Large intestine (tissue), 12 donors: ENCODE measurements at places on chromosomes 1 and 21. TPM values are rescaled to one million over a fixed set of nuclear protein-coding genes. Genes with fewer than 3 reads are reported as not detected.

Gene IVL
- polyA plus RNA-seq = not detected

Gene IL24
- polyA plus RNA-seq = 0.48 TPM

Gene CFHR5
- not detected for polyA plus RNA-seq

Gene SH3GLB1
- 62.7 TPM for polyA plus RNA-seq

Gene TRIM45
- 9.0 TPM for polyA plus RNA-seq

Gene SPRR5
- not detected for polyA plus RNA-seq

DNA sequence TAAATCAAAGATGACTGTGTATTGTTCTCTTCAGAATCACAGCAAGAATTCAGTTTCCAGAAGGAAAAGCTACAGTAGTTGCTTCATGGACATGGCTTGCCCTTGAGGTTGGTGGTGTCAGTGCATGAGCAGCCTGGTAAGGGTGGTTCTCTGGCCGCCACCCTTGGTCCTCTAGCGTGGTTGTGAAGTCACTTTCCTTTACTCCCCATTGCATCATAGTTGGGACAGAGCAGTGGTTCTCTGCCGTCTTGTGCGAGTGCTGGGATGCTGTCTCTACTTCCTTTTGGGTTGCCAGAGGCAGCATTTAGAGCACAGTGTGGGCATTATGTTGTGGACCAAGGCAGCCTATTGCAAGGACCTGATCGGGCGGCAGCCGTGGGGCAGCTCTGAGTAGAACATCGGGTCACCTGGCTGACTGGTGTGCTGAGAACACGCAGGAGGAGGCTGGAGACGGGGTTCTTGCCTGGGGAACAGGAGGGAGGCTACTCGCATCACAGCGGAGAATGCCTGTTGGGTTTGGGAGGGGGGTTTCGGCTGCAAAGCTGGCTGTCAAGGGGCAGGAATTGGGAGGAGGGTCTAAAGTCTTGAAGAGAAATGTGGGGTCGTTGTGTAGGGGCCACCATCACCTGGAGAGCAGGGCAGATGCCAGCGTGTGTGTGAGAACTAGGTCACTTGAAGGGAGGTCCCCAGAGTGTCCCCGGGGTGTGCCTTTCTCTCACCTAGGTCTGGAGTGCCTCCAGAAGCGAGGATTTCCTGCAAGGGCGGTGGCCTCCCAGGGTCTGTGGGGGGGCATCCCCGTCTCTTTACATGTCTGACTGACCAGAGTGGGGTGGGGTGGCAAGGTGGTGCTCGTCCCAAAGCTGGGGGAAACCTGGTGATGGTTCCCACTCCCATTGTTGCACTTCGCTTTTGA is 6.3 kb downstream of the ARF1 start:
- no peak for DNase-seq

GRCh38 chr1:39799770-39800470 is 11.3 kb upstream of the BMP8B start:
- peak; percentile 67 for DNase-seq

DNA sequence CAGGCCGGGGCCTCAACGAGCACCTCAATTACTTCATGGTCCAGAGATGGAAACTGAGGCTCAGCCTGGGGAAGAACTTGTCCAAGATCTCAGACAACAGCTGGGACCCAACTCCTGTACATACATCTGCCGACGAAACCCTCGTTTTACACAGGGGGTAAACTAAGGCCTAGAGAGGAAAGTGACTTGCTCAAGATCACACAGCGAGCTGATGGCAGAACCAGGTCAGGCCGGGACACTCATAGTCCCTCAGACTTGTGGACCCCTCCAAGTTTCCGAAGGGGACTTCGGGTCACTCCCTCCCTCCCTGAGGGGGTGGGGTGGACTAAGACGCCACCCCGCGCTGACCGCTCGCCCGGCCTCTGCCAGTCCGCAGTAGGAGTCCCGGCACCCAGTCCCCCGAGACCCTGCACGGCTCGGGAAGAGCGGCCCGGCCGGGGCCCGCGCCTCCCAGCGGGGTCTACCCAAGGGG is 430 bp downstream of the WASF2 start:
- DNase-seq = peak; percentile 77

DNA sequence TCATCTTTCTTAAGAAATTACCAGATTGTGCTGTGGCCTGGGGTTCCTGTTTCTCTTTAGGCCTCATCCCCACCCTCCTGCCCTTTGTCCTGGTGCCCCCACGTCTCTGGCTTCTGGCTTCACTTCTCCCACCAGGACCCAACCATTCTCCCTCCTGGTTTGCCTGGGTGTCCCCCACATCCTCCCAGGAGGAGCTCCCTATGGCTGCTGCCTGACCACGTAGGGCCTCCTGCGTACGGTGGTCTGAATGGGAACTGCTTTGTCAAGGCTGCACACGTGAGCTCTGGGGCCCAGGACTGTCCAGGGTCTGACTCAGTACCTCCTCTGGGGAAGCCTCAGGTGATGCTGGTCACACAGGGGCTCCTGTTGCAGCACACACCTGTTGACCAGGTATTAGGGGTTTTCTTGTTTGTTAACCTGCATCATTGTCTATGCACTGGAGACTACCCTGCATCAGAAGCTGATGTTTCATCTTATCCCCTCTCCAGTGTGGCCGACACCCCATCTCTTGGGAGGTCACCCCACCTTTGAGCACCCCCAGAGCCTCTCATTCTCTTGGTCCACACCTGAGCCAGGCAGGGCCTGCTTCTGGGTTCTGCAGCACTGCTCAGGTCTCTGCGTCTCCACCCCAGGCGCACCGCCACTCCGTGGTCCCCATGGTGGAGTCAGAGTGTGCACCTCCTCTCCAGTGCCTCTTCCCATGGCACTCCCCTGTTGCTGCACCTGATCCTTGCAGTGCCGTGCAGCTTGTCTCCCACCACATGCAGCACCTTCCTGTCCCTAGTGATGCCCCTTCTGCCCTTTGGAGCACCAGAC is 65.8 kb downstream of the S100B start:
- DNase-seq = no peak

GRCh38 chr1:27522432-27523336 is 32.7 kb upstream of the WASF2 start:
- DNase-seq = peak; percentile 73

GRCh38 chr1:28185071-28185470 is 8.6 kb upstream of the PTAFR start:
- no peak for DNase-seq

- peak; percentile 16 for DNase-seq
Measured at GRCh38 chr1:147717051-147717705, 43.2 kb downstream of the GJA5 start.

DNA sequence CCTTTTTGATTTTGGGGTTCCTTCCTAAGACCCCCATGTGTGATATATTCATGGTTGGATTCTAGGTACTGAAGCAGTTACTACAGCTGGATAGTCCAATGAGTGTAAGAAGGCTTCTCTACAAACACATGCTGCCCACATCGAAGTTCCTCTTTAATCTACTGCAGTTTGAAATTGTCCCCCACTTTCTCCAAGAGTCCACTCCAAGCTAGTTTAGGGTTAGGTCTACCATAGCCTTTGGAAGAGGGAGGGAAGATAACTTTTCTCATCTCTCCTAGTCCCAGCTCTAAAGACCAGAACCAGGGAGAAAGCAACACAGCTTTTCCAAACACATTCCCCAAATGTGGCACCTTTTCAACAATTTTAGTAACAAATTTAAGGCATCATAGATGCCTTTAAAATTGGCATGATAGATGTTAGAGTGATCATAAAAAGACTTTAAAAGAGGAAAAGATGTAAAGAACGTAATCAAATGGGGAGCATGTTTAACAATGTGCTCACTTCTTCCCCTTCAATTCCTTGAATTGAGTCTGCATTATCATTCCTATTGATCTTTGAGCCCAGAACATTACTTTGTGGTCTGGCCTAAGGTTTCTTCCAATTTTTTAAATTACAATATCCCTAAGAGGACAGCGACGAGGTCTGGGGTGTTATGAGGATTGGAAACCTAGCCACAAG is 1.0 kb upstream of the EXO1 start:
- DNase-seq = no peak

GRCh38 chr1:231062500-231063270 is 22.6 kb upstream of the FAM89A start:
- DNase-seq = no peak

DNA sequence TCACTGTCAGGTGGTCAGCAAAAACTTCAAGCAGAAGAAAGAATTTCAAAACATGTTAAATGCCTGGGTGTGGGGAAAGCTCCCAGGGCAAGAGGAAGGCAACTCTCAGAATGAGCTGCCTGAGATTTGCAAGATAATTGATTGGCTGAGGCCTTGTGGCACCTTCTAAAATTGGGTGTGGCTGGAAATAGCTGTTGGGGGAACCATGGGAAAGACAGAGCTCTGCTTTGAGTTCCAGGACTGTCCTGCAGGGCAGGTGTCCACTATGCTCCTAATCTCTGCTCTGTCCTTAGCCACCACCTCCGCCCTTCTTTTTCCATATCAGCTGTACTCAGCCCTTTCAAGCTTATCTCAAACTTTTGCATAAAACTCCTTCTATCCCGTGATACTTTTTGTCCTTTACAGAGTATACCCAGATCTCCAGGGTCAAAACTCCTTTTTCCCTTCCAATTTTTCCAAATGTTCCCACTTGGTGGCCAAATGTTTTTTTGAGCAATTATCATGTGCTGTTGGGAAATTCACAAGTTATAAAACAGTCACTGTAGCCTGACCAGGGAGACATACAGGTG is 23.8 kb upstream of the PPP2R5A start:
- DNase-seq = no peak
